Placental pericyte (primary cell): ENCODE measurements at places on chromosomes 2 and 18. TPM values are rescaled to one million over a fixed set of nuclear protein-coding genes. Genes with fewer than 3 reads are reported as not detected.

Gene BMP10
- 0.44 TPM in 1 of 2 replicates, not detected in the other for total RNA-seq

Gene PDIA6
- 247 and 810 TPM in 2 replicates for total RNA-seq

Gene NCKAP1
- total RNA-seq = 111 and 185 TPM in 2 replicates

Gene HOXD9
- 1.7 TPM in 1 of 2 replicates, not detected in the other for total RNA-seq

Gene METTL4
- total RNA-seq = 6.1 and 12.0 TPM in 2 replicates

Gene NEURL3
- not detected in 2 replicates for total RNA-seq

Gene SLC19A3
- 0.14 and 2.4 TPM in 2 replicates for total RNA-seq

Gene FAM110C
- not detected in 2 replicates for total RNA-seq

Gene PTRHD1
- total RNA-seq = 18.6 and 33.7 TPM in 2 replicates

Gene SERPINB3
- total RNA-seq = not detected in 2 replicates

Gene TMEM18
- total RNA-seq = 13.5 and 30.4 TPM in 2 replicates

Gene SLC4A3
- total RNA-seq = 2.6 and 4.4 TPM in 2 replicates

Gene FAM136A
- 18.2 and 41.8 TPM in 2 replicates for total RNA-seq

Gene NLRC4
- not detected in 2 replicates for total RNA-seq

Gene GPR45
- 0.22 TPM in 1 of 2 replicates, not detected in the other for total RNA-seq

Gene ADAM23
- 3.9 and 11.6 TPM in 2 replicates for total RNA-seq

Gene ABCB11
- total RNA-seq = not detected in 2 replicates

Gene GLB1L
- 15.2 and 23.4 TPM in 2 replicates for total RNA-seq

Gene SULT1C2
- not detected in 2 replicates for total RNA-seq

Gene CHRNA1
- 0.66 and 3.1 TPM in 2 replicates for total RNA-seq

Gene CAPN10
- 29.1 and 30.6 TPM in 2 replicates for total RNA-seq
